Tibial artery (tissue), 4 donors: ENCODE measurements at places on chromosomes 16 and 17.

- H3K27ac ChIP-seq, result peak overlapping the region; percentile 92
- DNase-seq, result peak; percentile 64
- no peaks in the 10 kb centered on the region for H3K27me3 ChIP-seq
- no peaks in the 10 kb centered on the region for H3K36me3 ChIP-seq
- H3K4me3 ChIP-seq, result peak overlapping the region; percentile 5
Observed at GRCh38 chr17:17051791-17052461, 9.7 kb downstream of the MPRIP start.

GRCh38 chr17:74795327-74796020 is 19.3 kb upstream of the NAT9 start:
- H3K27me3 ChIP-seq, result no peaks in the 10 kb centered on the region
- no peak overlapping the region for H3K27ac ChIP-seq
- peaks cover 25% of the 10 kb centered on the region for H3K36me3 ChIP-seq
- no peaks in the 10 kb centered on the region for H3K4me1 ChIP-seq

GRCh38 chr16:57668263-57668571 is at the start of gene ADGRG3:
Gene ADGRG3 (plus strand): TSS chr16:57668306. CDS start chr16:57668348, 42 bp downstream.
- no peaks in the 10 kb centered on the region for H3K36me3 ChIP-seq
- no peak within 1 kb of the TSS for H3K27ac ChIP-seq
- no peak within 1 kb of the TSS for H3K4me3 ChIP-seq
- H3K4me1 ChIP-seq, result no peaks in the 10 kb centered on the region

DNA sequence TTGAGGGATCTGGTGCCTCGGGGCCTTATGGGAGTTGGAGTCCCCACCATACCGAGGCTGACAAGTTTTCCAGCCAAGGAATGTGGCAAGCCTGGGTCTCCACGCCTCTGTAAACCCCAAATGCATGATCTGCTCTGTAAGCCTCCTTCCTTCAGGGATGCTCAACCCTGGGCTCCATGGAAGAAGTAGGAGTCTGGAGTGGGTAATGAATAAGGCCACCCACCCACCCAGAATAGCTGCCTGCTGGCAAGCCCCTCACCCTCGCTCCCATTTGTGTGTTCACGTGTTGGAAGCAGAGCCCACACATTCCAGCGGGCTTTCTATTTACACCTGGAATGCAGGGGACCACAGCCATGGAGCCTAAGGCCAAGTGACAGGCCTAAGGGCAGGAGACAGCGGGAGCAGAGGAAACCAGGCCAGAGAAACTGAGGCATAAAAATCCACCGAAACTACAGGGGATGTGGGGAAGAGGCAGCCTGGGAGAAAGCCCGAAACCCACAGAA is 4.4 kb downstream of the DLG4 start:
- H3K27ac ChIP-seq, result peak overlapping the region; percentile 64
- no peaks in the 10 kb centered on the region for H3K27me3 ChIP-seq
- DNase-seq, result no peak
- peak overlapping the region; percentile 49 for H3K4me3 ChIP-seq
- peaks cover 41% of the 10 kb centered on the region for H3K4me1 ChIP-seq
- H3K36me3 ChIP-seq, result no peaks in the 10 kb centered on the region

DNA sequence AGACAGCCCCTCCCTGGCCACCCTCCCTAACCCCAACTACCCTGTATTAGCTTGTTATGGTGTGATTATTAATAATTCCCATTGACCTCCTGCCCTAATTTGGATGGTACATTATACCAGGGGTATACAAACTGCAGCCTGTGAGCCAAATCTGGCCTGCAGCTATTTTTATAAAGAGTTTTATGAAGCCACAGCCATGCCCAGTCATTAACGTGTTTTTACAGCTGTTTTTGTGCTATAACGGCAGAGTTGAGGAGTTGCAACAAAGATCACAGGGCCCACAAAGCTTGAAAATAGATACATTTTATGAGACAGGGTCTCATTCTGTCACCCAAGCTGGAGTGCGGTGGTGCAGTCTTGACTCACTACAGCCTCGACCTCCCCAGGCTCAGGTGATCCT is 6.0 kb downstream of the METTL22 start:
- H3K4me1 ChIP-seq, result no peaks in the 10 kb centered on the region
- H3K27me3 ChIP-seq, result no peaks in the 10 kb centered on the region
- peaks cover 78% of the 10 kb centered on the region for H3K36me3 ChIP-seq
- H3K27ac ChIP-seq, result no peak overlapping the region
- DNase-seq, result no peak
- no peak overlapping the region for H3K4me3 ChIP-seq

GRCh38 chr16:75197522-75198134 is 9.3 kb downstream of the CTRB2 start:
- no peak overlapping the region for H3K27ac ChIP-seq
- no peaks in the 10 kb centered on the region for H3K4me1 ChIP-seq
- H3K27me3 ChIP-seq, result no peaks in the 10 kb centered on the region

- peaks cover 3% of the 10 kb centered on the region for H3K36me3 ChIP-seq
- peak overlapping the region; percentile 33 for H3K4me3 ChIP-seq
- H3K27me3 ChIP-seq, result no peaks in the 10 kb centered on the region
- H3K27ac ChIP-seq, result peak overlapping the region; percentile 89
- peak; percentile 93 for DNase-seq
Observed at GRCh38 chr17:82238472-82239201, 9.8 kb downstream of the SLC16A3 start.

- no peak overlapping the region for H3K27ac ChIP-seq
- no peaks in the 10 kb centered on the region for H3K27me3 ChIP-seq
- no peak overlapping the region for H3K4me3 ChIP-seq
- no peaks in the 10 kb centered on the region for H3K4me1 ChIP-seq
Observed at GRCh38 chr16:68335175-68335574, 24.4 kb downstream of the PRMT7 start.

- H3K4me1 ChIP-seq, result no peaks in the 10 kb centered on the region
- no peak overlapping the region for H3K27ac ChIP-seq
- no peak for DNase-seq
- H3K4me3 ChIP-seq, result no peak overlapping the region
Observed at GRCh38 chr17:76394166-76394565, 9.8 kb downstream of the SPHK1 start.

GRCh38 chr17:2510559-2510958 is 1.1 kb downstream of the METTL16 start:
- H3K4me1 ChIP-seq, result no peaks in the 10 kb centered on the region
- peak overlapping the region; percentile 93 for H3K27ac ChIP-seq
- H3K27me3 ChIP-seq, result no peaks in the 10 kb centered on the region
- DNase-seq, result no peak
- no peaks in the 10 kb centered on the region for H3K36me3 ChIP-seq

- H3K27me3 ChIP-seq, result no peaks in the 10 kb centered on the region
- DNase-seq, result no peak
- peaks cover 81% of the 10 kb centered on the region for H3K36me3 ChIP-seq
- H3K4me3 ChIP-seq, result no peak overlapping the region
- H3K4me1 ChIP-seq, result peaks cover 21% of the 10 kb centered on the region
Observed at GRCh38 chr16:4663465-4663776, 29.9 kb upstream of the NUDT16L1 start.

DNA sequence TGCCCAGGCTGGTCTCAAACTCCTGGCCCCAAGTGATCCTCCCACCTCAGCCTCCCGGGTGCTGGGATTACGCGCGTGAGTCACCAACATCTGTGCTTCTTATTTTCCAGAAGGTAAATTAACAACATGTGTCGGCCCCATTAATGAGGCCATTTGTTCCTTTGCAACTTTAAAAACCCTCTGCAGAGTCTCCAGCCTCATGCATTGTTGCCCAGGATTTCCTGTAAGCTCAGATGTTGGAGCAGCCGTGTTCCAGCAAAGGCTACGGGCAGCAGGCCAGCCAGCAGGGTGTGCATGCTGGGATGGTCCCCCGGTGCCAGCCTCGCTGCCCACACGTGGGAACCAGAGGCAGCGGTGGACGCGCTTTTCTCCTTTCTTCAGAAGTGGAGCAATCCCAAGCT is 19.1 kb upstream of the HEXD start:
- H3K36me3 ChIP-seq, result peaks cover 27% of the 10 kb centered on the region
- H3K4me3 ChIP-seq, result no peak overlapping the region
- no peak for DNase-seq

- no peaks in the 10 kb centered on the region for H3K27me3 ChIP-seq
- H3K4me3 ChIP-seq, result no peak overlapping the region
- peaks cover 14% of the 10 kb centered on the region for H3K4me1 ChIP-seq
- no peak overlapping the region for H3K27ac ChIP-seq
- H3K36me3 ChIP-seq, result peaks cover 20% of the 10 kb centered on the region
Observed at GRCh38 chr17:40253565-40253964, 34.1 kb upstream of the CDC6 start.

DNA sequence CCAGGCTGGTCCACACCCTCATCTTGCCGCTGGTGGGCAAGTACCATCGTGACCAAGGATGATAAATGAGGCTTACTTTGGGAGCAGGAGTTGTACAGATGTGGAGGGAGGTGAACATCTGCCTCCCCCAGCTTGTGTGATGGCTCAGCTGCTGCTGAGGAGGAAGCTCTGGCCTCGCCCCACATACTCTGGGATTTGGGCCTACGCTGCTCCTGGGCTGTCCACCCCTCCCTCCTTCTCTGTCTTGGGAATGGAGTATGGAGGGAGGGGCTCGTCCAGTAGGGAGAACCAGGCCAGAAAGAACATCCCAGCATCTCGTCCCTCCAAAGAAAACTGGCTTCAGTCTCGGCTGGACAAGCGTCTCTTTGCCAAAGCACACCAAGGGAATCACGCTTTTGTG is 134.8 kb upstream of the CDC42EP4 start:
- no peak overlapping the region for H3K27ac ChIP-seq
- no peak overlapping the region for H3K4me3 ChIP-seq
- H3K27me3 ChIP-seq, result no peaks in the 10 kb centered on the region

DNA sequence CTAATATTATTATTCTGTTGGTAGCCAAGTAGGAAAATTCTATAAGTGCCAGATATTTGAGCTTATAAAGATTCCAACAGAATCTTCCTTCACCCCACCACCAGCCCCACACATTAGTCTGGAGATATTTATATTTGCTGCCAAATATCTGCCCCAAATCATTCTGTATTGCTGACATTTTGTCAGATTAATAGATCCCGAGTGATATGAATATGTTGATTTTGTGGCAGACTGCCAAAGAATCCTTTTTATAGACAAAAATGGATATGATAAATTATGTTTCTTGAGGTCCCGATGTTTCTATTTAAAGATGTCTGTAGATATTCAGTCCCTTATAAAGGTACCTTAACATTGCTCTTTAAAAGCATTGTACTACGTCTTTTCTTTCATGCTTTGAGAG is 162.2 kb upstream of the KCNJ16 start:
- H3K27me3 ChIP-seq, result no peaks in the 10 kb centered on the region
- H3K4me3 ChIP-seq, result peak overlapping the region; percentile 5
- DNase-seq, result no peak
- H3K27ac ChIP-seq, result peak overlapping the region; percentile 56
- peaks cover 5% of the 10 kb centered on the region for H3K4me1 ChIP-seq

- peak overlapping the region; percentile 41 for H3K27ac ChIP-seq
- peaks cover 16% of the 10 kb centered on the region for H3K36me3 ChIP-seq
- H3K27me3 ChIP-seq, result no peaks in the 10 kb centered on the region
Observed at GRCh38 chr17:59027750-59028149, 78.9 kb downstream of the TRIM37 start.

GRCh38 chr16:2155977-2156848 is 631 bp downstream of the TRAF7 start:
- no peaks in the 10 kb centered on the region for H3K4me1 ChIP-seq
- peak overlapping the region; percentile 84 for H3K27ac ChIP-seq
- no peaks in the 10 kb centered on the region for H3K27me3 ChIP-seq

GRCh38 chr17:11177340-11177739 is 63.7 kb upstream of the SHISA6 start:
- H3K27me3 ChIP-seq, result no peaks in the 10 kb centered on the region
- DNase-seq, result no peak
- H3K4me1 ChIP-seq, result no peaks in the 10 kb centered on the region
- H3K27ac ChIP-seq, result no peak overlapping the region
- no peak overlapping the region for H3K4me3 ChIP-seq
- H3K36me3 ChIP-seq, result no peaks in the 10 kb centered on the region

- no peaks in the 10 kb centered on the region for H3K36me3 ChIP-seq
- no peak overlapping the region for H3K27ac ChIP-seq
- no peak for DNase-seq
- H3K4me3 ChIP-seq, result no peak overlapping the region
- no peaks in the 10 kb centered on the region for H3K27me3 ChIP-seq
Observed at GRCh38 chr17:55723488-55723848, 804 bp upstream of the TMEM100 start.

GRCh38 chr17:65137021-65137939 is at the start of gene RGS9:
Gene RGS9 (plus strand): TSS chr17:65137370. CDS start chr17:65137541, 171 bp downstream.
- no peaks in the 10 kb centered on the region for H3K36me3 ChIP-seq
- peak; percentile 74 for DNase-seq
- peak within 1 kb of the TSS; percentile 58 for H3K4me3 ChIP-seq
- H3K27ac ChIP-seq, result peak within 1 kb of the TSS; percentile 6
- H3K4me1 ChIP-seq, result no peaks in the 10 kb centered on the region
